ENCODE measurements at places on chromosomes 1 and 21.

DNA sequence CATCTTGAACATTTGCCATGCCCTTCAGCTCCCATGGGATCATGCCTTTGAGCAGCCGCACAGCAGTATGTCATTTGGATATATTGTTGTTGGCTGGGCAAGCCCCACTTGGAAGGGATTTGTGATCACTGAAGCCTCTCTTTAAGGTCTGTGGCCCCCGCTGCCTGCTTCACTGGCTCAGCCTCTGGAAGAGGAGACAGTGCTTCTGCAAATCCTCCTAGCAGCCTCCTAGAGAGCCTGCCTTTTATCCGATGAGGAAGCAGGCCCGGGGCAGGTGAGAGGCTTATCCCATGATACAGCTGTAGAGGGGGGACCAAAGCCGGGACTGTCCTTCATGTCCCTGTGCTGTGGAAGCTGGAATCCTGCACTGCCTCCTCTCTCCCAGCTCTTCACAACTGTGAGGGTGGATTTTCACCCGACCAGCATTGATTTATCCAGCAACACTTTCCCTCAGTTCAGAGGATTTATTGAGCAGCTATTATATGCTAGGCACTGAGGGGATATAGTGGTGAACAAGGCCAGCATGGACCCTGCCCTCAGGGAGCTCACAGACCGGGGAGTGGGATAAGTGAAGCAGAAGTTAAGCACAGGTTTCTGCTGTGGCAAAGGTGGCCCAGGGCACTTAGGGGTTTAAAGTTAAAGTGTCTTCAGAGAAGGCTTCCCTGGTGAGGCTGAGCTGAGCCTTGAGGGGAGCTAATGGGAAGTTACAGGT lies 3.9 kb downstream of the TMEM61 start:
- peaks cover 13% of the 10 kb centered on the region for H3K27me3 ChIP-seq
- H3K27ac ChIP-seq = no peak overlapping the region
- no peak for DNase-seq
- H3K36me3 ChIP-seq = no peaks in the 10 kb centered on the region

DNA sequence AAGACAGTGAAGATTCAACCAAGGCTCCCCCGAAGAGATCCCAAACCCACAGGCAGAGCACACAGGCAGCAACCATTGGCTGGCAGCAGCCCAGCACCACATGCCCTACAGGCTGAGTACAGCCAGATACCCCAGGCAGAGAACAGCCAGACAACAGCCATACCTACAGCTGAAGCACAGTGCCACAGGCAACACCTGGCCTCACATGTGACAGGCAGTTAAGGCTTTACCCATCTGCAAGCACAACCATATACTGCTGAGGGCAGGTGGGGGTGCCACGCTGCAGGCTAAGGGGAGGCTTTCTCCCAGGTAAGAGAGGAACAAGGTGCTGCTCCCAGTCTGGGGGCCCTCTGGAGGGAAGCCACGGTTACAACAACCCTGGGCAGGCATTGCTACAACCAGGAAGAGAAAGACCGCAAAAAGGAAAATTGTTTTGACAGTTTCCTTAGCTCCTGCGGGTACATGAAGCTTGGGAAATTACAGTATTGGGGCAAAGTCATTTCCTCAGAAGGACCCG lies 12.3 kb downstream of the CHIT1 start:
- no peak for DNase-seq
- no peaks in the 10 kb centered on the region for H3K27me3 ChIP-seq
- H3K36me3 ChIP-seq = no peaks in the 10 kb centered on the region

- no peak overlapping the region for H3K4me3 ChIP-seq
- H3K4me1 ChIP-seq = no peaks in the 10 kb centered on the region
- H3K27me3 ChIP-seq = peaks cover 12% of the 10 kb centered on the region
- DNase-seq = no peak
- no peak overlapping the region for H3K27ac ChIP-seq
Observed at GRCh38 chr21:42467140-42467983, 28.7 kb downstream of the RSPH1 start.

DNA sequence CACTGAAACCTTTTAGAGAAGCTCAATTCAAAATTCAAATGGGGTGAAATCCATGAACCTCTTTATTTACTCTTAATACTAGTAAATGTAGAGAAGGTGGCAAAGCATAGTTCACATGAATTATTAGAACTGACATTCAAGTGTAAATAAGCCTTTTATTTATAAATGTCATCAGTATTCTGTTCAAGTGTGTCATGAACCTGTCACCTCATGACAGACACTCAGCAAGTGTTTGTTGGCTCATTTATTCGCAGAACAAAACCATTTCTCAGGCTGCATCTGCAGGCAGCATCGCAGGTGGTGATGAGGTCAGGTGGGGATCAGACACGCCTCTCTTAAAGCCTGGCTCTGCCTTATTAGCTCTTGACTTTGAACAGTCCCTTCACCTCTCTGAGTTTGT lies 116.6 kb downstream of the SETD4 start:
- no peaks in the 10 kb centered on the region for H3K27me3 ChIP-seq
- H3K27ac ChIP-seq = no peak overlapping the region
- H3K4me3 ChIP-seq = no peak overlapping the region
- no peak for DNase-seq
- H3K4me1 ChIP-seq = no peaks in the 10 kb centered on the region

DNA sequence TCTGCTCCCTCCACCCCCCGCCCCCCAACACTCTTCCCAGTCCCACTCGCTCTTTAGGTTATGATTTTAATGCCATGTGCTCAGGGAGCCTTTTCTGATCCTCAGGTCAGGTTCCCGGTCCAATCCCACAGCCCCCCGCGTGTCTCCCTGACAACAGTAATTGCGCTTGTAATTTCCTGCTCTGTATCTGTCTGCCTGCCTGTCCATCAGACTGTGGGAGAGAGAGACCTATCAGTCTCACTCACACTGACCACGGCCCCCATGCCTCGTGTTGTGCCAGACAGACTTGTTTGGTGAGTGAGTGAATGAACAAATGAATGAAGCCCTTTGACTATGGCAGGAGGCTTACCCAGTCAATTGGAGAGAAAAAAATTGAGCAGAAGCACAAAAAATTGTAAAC lies 50.8 kb upstream of the ECE1 start:
- H3K36me3 ChIP-seq = no peaks in the 10 kb centered on the region
- peak overlapping the region; percentile 96 for H3K27ac ChIP-seq
- no peaks in the 10 kb centered on the region for H3K27me3 ChIP-seq
- peaks cover 61% of the 10 kb centered on the region for H3K4me1 ChIP-seq

DNA sequence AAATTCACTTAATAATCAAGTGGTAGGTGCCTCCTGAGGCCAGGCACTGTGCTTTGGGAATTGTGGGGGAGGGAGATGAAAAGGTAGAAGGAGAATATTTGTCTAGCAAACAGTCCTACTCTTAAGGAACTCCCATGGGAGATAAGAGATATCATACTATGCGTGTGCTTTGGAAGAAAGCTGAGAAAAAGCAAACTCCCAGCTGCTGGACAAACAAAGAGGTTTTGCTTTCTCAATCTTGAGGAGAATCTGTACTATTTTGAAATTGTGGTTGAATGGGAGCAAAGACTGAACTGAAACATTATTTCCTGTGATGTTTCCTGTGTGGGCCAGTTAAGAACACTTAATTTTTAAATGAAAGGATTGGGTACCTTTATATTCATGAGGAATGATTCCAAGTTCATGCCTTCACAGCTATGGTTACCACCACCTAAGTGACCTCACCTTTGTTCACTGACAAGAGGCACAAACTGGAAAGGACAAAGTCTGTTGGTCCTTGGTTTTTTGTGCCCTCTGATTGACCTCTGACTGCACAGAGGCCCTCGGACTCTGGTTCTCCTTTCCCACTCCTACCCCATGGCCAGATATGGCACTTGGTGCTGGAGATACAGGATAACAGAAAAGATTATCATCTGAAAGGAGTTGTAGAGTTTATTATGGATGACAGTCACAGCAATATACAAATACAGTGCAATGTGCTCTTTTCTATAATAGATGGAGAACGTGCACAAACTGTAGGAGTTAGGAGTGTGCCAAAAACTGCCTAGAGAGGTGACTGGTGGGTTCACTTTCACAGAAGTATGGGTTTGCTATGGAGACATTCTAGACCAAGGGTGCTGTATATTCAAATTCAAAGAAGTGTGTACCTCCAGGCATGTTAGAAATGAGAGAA lies 1.6 kb downstream of the CD53 start:
- no peak for DNase-seq
- H3K27me3 ChIP-seq = no peaks in the 10 kb centered on the region
- H3K27ac ChIP-seq = no peak overlapping the region
- H3K4me1 ChIP-seq = no peaks in the 10 kb centered on the region
- peak overlapping the region; percentile 30 for H3K4me3 ChIP-seq

- H3K27me3 ChIP-seq = peaks cover 5% of the 10 kb centered on the region
- no peak for DNase-seq
- H3K4me3 ChIP-seq = no peak overlapping the region
- no peak overlapping the region for H3K27ac ChIP-seq
- no peaks in the 10 kb centered on the region for H3K36me3 ChIP-seq
Observed at GRCh38 chr1:229148041-229148671, 122.8 kb upstream of the RAB4A start.

DNA sequence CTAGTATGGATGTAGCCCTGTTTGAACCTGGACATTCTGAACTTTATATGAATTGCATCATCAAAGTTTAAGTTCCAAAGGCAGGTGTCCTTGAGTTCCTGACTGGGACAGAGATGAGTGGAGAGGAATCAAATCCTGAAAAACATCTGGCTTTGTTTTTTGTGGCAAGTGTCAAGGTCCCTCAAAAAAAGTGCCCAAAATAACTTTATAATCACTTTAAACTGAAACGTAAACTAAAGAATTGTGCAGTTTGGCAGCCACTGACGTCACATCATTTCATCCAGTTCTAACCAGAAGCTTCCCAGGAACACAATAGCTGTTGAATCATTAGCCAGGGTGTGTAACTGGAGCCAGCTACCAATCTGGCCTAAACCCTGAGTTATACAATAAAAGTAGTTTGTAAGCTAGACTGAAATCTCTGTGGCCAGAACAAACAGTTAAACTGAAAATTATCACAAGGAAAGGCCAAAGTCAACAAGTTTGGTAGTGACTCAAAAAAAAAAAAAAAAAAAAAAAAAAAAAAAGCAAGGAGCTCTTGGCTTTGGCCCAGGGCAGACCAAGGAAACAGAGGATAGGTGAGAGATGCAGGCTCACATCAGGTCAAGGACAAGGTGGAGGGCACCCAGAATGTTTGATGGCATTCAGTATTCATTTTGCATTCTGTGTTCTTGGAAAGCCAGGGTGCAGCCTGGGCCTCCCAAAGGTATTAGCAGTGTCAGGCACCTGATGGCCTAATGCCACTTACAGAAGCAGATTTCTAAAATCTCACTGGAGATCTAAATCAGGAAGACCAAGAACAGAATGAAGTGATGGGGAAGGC lies 74.3 kb downstream of the TNFSF18 start:
- H3K27me3 ChIP-seq = no peaks in the 10 kb centered on the region
- no peaks in the 10 kb centered on the region for H3K4me1 ChIP-seq
- H3K36me3 ChIP-seq = no peaks in the 10 kb centered on the region
- no peak for DNase-seq

- H3K4me3 ChIP-seq = peak within 1 kb of the TSS; percentile 77
- peak within 1 kb of the TSS; percentile 12 for H3K27ac ChIP-seq
- no peaks in the 10 kb centered on the region for H3K27me3 ChIP-seq
- no peak for DNase-seq
Observed at GRCh38 chr1:77281491-77282186, at the start of gene AK5. TSS of gene AK5 (plus strand) at chr1:77282019. CDS start at chr1:77282314, 295 bp downstream.

GRCh38 chr1:226638001-226638601 lies 89.5 kb downstream of the STUM start:
- H3K36me3 ChIP-seq = peaks cover 39% of the 10 kb centered on the region
- peak overlapping the region; percentile 1 for H3K27ac ChIP-seq
- H3K4me1 ChIP-seq = peaks cover 7% of the 10 kb centered on the region
- DNase-seq = peak; percentile 65

DNA sequence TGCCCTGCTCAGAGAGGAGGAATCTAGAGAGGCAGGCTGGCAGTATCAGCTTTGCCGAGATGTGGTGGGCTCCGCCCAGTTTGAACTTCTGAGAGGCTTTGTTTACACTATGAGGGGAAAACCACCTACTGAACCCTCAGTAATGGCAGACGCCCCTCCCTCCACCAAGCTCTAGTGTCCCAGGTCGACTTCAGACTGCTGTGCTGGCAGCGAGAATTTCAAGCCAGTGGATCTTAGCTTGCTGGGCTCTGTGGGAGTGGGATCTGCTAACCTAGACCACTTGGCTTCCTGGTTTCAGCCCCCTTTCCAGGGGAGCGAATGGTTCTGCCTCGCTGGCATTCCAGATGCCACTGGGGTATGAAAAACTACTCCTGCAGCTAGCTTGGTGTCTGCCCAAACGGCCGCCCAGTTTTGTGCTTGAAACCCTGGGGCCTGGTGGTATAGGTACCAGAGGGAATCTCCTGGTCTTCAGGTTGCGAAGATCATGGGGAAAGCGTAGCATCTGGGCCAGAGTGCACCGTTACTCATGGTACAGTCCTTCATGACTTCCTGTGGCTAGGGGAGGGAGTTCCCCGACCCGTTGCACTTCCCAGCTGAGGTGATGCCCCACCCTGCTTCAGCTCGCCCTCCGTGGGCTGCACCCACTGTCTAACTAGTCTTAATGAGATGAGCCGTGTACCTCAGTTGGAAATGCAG lies 43.6 kb downstream of the C21orf91 start:
- no peaks in the 10 kb centered on the region for H3K4me1 ChIP-seq
- H3K27me3 ChIP-seq = no peaks in the 10 kb centered on the region
- DNase-seq = no peak
- no peak overlapping the region for H3K27ac ChIP-seq

- H3K27ac ChIP-seq = peak overlapping the region; percentile 41
- peak overlapping the region; percentile 12 for H3K4me3 ChIP-seq
- peaks cover 27% of the 10 kb centered on the region for H3K4me1 ChIP-seq
- no peaks in the 10 kb centered on the region for H3K27me3 ChIP-seq
Observed at GRCh38 chr1:46401964-46402626, 8.0 kb downstream of the FAAH start.

- H3K27ac ChIP-seq = no peak overlapping the region
- no peak for DNase-seq
- H3K4me1 ChIP-seq = no peaks in the 10 kb centered on the region
- H3K27me3 ChIP-seq = no peaks in the 10 kb centered on the region
- H3K36me3 ChIP-seq = no peaks in the 10 kb centered on the region
Observed at GRCh38 chr1:152654110-152654509, 9.1 kb upstream of the LCE2D start.

DNA sequence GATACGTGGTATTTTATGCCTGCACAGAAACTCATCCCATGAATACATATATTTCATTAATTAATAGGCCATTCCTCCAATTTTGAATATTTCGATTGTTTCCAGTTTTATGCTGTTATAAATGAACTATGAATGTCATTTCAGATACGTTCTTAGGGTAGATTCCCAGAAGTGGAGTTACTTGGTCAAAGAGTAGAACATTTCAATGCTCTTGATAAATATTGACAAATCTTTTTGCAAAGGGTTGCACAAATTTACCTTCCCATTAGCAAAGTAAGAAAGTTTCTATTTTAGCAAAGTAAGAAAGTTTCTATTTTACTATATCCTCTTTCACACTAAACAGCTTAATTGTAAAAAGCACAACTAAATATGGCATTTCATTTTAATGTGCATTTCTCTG lies 48.9 kb downstream of the KCNT2 start:
- no peak for DNase-seq
- no peak overlapping the region for H3K27ac ChIP-seq
- no peaks in the 10 kb centered on the region for H3K36me3 ChIP-seq
- no peaks in the 10 kb centered on the region for H3K4me1 ChIP-seq
- no peak overlapping the region for H3K4me3 ChIP-seq

- no peak overlapping the region for H3K4me3 ChIP-seq
- no peaks in the 10 kb centered on the region for H3K36me3 ChIP-seq
- DNase-seq = no peak
- no peaks in the 10 kb centered on the region for H3K27me3 ChIP-seq
Observed at GRCh38 chr1:87462894-87463293, 134.2 kb downstream of the LMO4 start.

- DNase-seq = no peak
- H3K27ac ChIP-seq = no peak overlapping the region
- no peaks in the 10 kb centered on the region for H3K27me3 ChIP-seq
- H3K36me3 ChIP-seq = no peaks in the 10 kb centered on the region
Observed at GRCh38 chr21:34054259-34054658, 19.1 kb upstream of the MRPS6 start.

All from tibial artery (tissue), 4 donors.